Tibial artery (tissue), 4 donors: ENCODE measurements at places on chromosomes 11 and 22.

DNA sequence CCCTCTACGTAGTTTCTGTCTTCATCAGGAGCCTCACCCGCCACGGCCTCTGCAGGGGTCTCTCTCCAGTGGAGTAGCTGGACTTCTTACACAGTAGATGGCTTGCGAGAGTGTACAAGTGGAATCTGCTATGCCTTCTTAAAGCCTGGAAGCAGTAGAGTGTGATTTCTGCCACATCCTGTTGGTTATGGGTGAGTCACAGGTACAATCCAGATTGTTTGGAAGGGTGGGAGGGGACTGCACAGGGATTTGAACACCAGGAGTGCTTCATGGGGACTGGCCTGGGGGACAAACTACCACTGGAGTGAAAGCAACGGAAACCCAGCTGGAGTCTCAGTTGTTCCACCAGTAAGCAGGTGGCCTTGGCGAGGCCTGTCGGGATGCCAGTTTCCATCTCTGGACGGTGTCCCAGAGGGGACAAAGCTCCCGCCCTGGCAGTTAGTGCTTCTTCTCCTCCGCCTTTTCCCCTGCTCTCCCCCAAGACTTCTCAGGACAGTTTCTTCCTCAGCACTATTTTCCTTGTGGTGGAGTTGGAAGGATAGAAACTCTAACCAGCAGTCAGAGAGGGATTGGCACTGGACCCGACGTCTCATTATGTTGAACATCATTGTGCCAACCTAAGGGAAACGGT, 85.0 kb upstream of the RCN1 start:
- DNase-seq = no peak

DNA sequence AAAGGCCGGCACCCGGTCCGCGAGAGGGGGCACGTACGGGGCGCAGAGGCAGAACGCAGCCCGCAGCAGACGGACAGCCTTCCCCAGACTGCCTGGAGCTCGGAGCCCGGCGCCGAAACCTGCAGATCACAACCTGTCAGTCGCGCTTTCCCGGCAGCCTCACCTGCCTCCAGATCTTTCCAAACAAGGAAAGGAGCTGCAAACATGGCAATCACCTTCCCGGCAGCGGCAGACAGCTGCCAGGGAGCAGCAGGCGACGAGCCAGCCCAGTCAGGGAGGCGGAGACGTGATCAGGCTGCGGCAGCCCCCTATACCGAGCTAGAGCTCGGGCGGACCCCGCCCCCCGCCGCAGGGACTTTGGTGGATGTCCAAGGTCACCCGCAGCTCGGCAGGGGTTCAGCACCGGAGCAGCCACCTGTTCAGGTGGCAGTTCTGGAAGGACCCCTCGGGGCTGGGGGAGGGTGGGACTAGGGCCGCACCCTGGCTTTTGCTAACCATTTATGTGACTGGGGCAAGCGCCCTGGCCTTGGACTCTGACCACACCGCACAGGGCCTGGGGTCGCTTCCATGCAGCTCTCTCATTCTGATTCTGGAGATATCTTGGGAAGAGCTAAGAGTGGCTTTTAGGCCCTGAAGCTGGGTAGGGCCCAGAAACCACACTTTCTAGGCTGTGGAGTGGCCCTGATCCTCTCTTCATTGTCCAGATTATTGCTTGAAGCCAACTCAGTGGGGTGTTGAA, 143.8 kb downstream of the NECTIN1 start:
- DNase-seq = no peak

- DNase-seq = no peak
These were observed 198.1 kb upstream of the SEZ6L start for GRCh38 chr22:25970999-25971811.

DNA sequence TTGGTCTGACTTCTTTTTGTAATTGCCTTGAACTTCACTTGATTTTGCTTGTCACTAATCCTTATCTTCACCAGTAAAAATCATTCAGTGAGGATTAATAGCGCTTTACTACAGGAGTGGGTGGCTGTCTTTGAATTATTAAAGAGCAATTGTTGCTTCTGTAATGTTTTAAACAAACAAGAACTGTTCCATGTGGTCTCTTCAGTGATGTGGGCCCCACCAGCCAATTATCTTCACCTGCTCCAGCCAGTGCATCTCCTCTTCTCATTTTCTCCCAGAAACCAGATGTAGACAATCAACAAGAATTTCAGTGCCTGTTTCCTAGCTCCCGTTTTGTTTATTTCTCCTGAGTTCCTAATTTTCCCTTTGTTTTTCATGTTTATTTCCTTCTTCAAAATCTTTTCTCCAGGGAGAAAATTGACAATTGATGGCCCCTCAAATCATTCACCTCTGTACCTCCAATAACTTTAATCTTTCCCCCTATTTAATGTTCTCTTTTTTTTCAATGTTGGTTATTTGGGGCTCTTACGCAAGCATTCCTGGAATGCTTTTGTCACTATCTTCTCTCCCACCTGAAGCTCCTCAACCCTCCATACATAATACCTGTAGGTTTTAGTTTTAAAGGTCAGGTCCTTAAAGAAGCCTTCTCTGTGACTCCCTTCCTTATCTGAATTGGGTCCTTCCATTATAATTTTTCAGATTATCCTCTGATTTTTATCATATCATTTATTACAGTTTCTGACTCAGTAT, 115.1 kb downstream of the ARFGAP2 start:
- DNase-seq = no peak

DNA sequence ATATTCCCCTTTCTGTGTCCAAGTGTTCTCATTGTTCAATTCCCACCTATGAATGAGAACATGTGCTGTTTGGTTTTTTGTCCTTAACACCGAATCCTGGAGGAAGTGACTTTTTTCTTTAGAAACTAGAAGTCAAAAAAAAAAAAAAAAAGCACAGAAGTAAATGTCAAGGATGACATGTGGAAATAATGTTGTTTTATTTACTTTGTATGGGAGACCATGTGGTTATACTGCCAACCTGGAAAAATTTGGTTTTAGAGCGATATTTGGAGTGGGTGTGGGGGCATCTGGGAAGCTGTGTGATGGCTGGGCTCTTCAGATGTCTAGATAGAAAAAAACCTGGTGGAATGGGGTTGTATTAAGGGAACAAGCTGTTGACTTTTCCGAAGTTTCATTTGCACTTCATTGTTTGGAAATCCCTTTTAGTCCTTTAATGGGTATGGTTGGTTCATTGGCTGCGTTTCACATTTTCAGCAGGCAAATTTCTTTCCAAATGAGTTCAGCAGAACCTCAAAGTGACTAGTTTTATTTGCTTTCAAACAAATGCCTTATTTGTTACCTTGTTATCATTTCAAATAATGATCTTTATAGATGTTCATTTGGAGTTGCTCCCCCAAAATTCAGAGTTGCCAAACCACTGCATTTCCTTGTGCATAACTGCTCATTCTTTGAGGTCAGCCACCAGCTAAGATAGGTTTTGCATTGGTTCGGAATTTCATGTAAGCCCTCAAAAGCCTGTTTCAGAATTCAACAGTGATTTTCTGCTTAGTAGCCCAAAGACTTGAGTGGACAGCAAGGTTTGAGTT, 508.2 kb downstream of the METTL15 start:
- DNase-seq = no peak

- no peak for DNase-seq
These were observed 17.8 kb upstream of the CSNK1E start for GRCh38 chr22:38335077-38335476.

GRCh38 chr11:65454311-65454695, 31.7 kb downstream of the NEAT1 start:
- DNase-seq = no peak

DNA sequence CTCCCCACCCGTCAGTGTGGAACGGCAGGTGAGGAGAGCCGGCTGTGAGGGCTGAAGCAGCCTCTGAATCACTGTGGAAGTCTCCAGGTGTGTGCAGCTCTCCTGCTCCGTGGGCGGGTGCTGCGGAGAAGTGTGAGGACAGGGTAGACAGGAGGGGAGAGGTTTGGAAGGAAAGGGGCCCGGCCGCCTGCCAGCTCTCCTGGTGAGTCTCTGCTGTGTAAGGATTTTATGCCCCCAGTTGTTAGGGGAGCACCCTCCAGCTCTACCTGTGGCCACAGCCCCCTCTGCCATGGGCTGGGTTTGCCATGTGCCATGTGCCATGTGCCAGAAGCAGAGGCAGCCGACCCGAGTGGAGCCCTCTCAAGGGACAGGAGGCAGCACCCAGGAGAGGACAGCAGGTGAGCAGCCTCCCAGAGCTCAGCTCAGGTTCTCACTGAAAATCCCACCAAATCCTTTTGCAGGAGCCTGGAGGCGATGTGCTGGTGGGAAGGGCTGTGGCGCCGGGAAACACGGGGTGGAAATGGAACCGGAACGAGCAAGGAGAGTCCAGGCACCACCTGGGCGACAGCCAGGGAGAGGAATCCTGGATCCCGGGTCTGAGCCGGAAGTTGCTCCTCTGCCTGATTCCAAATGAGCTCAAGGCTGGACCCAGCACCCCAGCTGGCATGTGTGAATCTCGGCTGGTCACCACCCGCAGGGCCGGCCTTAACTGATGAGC, 804.4 kb downstream of the BRD1 start:
- DNase-seq = peak; percentile 54

DNA sequence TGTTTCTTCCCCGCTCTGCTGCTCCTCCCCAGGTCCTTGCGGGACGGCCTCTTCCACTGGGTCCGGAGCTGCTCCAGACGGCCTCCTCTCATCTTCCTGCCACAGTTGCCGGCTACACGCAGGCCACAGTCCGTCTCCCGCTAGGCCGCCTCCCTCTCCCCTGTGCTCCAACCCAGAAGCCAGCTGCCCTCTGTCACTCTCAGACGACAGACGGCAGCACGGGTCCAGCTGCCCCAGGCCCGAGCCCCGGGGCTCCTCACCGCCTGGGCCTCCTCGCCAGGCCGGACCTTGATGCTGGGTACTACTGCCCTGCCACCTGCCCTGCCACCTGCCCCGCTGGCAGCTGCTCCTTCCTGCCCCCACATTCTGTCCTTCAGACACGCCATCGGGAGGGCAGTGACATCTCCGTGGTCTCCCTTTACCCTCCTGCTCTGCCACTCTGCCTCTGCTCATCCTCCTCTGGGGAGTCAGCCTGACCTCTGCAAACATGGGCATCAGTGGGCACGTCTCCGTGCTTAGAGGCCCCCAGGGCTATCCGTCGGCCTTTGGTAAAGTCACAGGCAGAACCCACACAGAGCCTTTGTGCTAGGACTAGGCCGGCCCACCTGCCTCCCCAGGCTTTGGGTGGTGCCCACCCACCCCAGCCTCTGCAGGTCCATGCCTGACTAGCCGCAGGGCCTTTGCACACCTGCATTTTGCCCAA, 43.1 kb upstream of the TH start:
- DNase-seq = no peak

DNA sequence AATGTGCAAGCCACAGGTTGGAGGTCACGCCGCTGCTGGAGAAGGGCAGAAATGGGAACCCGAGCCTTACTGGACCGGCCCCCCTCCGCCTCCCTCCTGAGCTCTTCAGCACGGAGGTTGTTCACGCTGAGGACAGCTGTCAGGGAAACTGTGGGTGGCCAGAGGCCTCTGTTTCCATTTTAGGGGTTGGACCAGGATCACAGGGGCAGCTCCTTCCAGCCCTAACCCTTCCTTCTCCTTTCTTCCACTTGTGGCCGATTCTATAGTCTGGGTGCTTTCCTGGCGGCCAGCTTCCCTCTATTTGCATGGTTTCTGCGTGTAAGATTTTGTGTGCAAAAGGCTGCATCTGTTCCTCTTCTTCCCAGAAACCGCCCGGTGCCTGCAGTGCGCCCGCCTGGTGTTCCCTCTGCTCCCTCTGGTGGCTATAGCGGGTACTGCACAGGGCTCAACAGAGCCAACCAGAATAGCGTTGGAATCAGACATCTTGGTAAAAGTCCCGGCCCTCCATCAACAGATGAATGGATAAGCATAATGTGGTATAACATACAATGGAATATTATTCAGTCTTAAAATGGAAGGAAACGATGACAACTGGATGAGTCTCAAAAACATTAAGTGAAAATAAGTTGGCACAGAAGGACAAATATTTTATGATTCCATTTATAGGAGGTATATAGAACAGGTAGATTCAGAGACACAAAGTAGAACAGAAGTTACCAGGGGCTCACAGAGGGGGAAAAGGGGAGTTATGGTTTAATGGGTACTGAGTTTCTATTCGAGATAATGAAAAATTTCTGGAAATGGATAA, 8.4 kb upstream of the SLC22A8 start:
- peak; percentile 93 for DNase-seq

GRCh38 chr22:23525510-23525909, 54.6 kb downstream of the IGLL1 start:
- DNase-seq = no peak

GRCh38 chr11:12017865-12018453, 9.5 kb upstream of the DKK3 start:
- DNase-seq = no peak

GRCh38 chr11:35478471-35479091, 46.8 kb downstream of the PAMR1 start:
- DNase-seq = no peak

GRCh38 chr11:68302670-68303069, 9.7 kb upstream of the LRP5 start:
- DNase-seq = no peak

DNA sequence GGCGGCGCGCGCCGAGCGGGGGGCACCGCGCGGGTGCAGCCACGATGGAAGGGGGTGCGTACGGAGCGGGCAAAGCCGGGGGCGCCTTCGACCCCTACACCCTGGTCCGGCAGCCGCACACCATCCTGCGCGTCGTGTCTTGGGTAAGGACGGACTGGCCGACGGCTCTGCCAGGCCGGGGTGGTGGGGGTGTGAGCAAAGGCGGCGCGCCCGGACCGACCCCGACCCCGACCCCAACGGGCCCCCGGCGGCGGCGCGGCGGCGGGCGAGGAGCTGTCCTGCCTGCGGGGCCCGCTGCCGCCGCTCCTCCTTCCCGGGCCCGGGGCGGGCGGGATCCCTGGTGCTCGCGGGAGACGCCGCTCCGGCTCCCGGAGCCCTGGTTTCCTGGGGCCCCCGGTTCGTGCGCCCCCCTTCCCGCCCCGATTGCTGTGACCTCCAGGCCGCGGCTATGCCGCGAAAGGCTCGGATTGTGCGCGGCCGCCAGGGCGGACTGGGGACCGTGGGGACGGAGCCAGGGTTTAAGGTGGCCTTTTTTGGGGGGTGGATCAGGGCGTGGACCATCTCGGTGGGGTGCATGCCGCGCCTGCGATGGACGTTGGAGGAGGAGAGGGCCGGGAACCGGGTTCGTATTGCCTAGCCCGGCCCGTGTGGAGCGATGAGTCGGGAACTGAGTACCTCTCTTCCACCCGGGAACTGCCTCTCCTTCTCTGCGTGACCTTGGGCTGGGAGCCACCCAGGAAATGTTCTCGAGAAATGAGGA, at the start of gene SYNGR1:
TSS of gene SYNGR1 (plus strand) at position 25 of the 760 bp plus-strand sequence. CDS start at position 45, 20 bp downstream.
- no peak for DNase-seq

- no peak for DNase-seq
These were observed 1.4 kb upstream of the PHOX2A start for GRCh38 chr11:72245263-72245816.

GRCh38 chr11:123822599-123822998, 16.4 kb upstream of the OR6M1 start:
- no peak for DNase-seq

GRCh38 chr11:128411150-128411549, 176.2 kb downstream of the ETS1 start:
- no peak for DNase-seq

- no peak for DNase-seq
These were observed 51.5 kb downstream of the PAMR1 start for GRCh38 chr11:35473795-35474374.
